Stimulated activated CD8-positive, alpha-beta memory T cell treated with anti-CD3 and anti-CD28 coated beads, Interleukin-4, amount 100 ng/mL, for 1 hour (primary cell): ENCODE measurements at places on chromosomes 3 and 15.

DNA sequence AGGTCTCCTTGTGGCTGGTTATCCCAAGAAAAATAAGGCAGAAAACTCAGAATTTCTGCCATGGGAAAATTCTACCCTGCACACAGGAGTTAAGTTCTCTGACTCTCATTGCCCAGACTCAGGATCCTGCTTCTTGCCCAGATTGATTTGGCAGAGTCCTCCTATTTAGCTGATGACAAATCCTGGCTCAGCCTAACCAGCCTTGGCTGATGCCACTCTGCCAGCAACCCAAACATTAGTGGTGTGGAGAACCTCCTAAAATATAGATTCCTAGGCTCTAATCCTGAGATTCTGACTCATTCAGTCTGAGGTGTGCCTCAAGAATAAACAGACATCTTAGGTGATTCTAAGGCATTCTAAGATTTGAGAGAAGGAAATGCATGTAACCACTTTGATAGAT is 60.5 kb upstream of the ACTC1 start:
- DNase-seq: no peak

- no peak for DNase-seq
These were observed 48.5 kb upstream of the TRA2B start for GRCh38 chr3:185986198-185986777.

DNA sequence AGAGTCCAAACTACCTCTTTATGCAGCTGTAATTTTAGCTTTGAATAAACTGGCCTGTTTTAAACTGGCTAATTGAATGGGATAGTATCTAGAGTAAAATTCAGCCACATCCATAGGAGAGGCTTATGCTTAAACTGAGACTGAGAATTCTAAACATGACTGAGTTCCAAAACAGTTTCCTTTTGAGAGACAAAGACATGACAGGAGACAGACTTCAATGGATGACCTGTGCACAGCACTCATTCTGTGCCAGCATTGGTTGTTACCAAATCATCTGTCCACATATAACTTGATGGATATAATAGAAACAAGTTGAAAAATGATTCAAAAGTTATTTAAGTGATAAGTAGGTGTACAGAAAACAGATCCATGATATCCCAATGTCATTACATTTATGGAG is 20.9 kb downstream of the IL12A start:
- no peak for DNase-seq

GRCh38 chr3:102941786-102942185 is 507.0 kb downstream of the ZPLD1 start:
- no peak for DNase-seq

- no peak for DNase-seq
These were observed 25.9 kb downstream of the LRRC3B start for GRCh38 chr3:26648461-26648860.

DNA sequence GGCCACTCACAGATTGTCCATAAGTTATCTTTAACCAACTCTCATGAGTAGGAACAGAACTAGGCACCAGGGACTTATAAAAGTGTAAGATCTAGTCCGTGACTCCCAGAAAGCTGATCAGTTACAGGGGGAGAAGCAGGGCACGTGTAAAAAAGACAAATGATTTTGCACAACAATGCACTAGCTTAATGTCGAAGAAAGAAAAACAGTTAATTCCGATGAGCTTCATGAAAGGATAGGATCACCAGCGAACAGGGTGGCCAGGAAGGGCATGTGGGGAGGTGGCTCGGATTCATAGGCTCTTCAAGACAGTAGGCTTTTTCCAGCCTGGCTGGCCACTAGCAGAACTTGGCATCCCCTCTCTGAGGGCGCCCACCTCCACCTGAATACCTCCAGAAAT is 90.0 kb downstream of the IL5RA start:
- no peak for DNase-seq

- no peak for DNase-seq
These were observed 8.6 kb upstream of the IQSEC1 start for GRCh38 chr3:13081603-13082360.

GRCh38 chr3:127961124-127961523 is 46.1 kb downstream of the KBTBD12 start:
- DNase-seq: no peak

- DNase-seq: no peak
These were observed 26.4 kb upstream of the SKIL start for GRCh38 chr3:170331143-170331542.

- no peak for DNase-seq
These were observed 130.6 kb downstream of the CCNL1 start for GRCh38 chr3:157029365-157029790.

- DNase-seq: no peak
These were observed 12.6 kb downstream of the CEP152 start for GRCh38 chr15:48798319-48798718.
